ENCODE measurements at places on chromosomes 4 and X.

DNA sequence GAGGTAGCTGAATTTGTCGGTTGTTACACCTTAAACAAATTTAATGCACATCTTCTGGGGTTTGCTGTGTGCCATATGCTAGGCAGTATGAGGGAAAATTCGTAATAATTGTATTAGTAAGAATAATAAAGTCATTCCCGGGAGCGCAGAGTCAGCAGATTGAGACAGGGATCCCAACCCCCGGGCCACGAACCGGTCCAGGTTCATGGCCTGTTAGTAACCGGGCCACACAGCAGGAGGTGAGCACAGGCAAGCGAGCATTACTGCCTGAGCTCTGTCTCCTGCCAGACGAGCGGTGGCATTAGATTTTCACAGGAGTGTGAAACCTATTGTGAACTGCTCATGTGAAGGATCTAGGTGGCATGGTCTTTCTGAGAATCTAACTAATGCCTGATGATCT is 114.9 kb downstream of the PCDH7 start:
- H3K27ac ChIP-seq: no peak overlapping the region
- H3K4me1 ChIP-seq: no peaks in the 10 kb centered on the region
- no peak for DNase-seq
- no peak overlapping the region for H3K4me3 ChIP-seq
- no peaks in the 10 kb centered on the region for H3K36me3 ChIP-seq

DNA sequence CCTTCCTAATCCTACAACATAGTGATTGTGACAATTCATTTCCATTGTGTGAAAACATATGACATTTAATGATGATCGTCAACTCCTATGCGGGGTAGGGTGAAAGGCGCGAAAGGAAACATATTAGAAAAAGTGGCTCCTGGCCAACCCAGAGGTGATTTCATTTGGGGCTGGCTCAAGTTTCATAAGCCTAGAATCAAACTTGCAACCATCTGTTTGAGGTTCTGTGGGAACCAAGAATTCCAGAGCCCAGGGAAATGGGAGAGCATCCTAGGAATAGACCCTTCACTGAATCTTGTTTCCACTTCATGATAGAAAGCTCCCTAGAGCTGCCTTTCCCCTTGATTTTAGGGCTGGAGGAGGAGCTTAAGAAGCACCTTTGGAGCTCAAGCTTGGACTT is 101.3 kb upstream of the EGFL6 start:
- peaks cover 57% of the 10 kb centered on the region for H3K27me3 ChIP-seq
- H3K36me3 ChIP-seq: no peaks in the 10 kb centered on the region
- DNase-seq: no peak
- no peaks in the 10 kb centered on the region for H3K4me1 ChIP-seq
- H3K4me3 ChIP-seq: no peak overlapping the region
- H3K27ac ChIP-seq: no peak overlapping the region

DNA sequence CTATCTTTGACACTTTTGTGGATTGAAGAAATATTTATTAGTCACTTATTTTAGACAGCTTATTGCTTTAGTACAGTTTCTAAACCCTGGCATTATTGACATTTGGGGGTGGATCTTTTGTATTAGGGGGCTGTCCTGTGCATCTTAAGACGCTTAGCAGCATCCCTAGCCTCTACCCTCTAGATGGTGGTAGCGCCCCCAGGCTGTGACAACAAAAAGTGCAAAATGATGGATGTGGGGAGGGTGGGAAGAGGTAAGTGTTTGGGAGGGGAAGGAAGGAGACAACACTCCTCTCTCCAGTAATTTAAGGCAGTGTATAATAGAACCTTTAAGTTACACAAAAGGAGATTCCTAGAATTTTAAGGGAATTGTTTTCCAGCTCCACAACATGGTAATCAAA is 1210.6 kb downstream of the C4orf33 start:
- H3K36me3 ChIP-seq: no peaks in the 10 kb centered on the region
- no peak for DNase-seq
- no peak overlapping the region for H3K4me3 ChIP-seq
- no peak overlapping the region for H3K27ac ChIP-seq

DNA sequence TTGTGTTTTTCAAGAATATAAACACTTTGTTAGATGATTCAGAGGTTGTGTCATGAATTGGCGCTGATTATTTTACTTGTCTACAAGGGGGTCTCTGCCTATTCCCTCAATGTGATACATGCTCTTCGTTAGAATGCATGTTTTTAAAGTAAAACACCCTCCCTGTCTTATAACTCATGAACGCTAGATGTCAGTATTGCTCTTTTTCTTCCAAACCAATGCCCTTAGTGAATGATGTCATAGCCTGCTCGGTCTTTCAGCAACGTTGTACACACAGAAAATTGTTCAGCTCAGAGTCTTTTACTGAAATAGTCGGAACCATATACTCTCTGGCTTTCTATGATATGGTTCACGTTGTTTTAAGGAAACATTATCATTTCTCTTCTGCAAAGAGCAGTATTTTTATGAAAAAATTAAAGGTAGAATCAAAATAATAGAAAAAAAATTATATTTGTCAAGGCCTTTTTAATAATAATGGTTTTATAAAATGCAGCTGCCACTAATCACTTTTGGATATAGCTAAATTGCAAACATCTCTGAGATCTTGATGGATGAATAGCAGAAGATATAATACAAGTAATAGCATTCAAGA is 292.9 kb downstream of the TLL1 start:
- no peak for DNase-seq
- H3K27me3 ChIP-seq: no peaks in the 10 kb centered on the region
- H3K4me1 ChIP-seq: no peaks in the 10 kb centered on the region
- no peak overlapping the region for H3K27ac ChIP-seq

DNA sequence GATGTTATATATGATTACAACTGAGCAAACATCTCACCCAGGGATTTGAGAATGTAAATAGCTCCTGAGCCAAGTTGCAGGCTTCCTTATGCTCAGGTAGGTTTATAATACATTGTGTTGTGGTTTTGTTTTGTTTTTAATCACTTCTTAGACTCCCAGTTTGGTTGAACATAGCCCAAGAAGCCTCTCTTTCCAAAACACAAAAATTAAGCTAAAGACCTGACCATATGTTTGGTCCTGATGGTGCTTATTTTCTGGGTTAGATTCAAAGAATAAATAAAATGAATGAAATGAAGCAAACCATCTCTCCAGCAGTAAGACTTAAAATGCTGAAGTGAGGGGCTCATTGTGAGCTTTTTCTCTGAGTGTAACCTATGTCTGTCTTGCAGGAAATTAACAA is 93.5 kb downstream of the GRXCR1 start:
- H3K27me3 ChIP-seq: no peaks in the 10 kb centered on the region
- no peak for DNase-seq

- DNase-seq: no peak
- H3K27ac ChIP-seq: no peak overlapping the region
- H3K27me3 ChIP-seq: no peaks in the 10 kb centered on the region
- H3K4me1 ChIP-seq: no peaks in the 10 kb centered on the region
- H3K36me3 ChIP-seq: no peaks in the 10 kb centered on the region
These were observed 295.4 kb upstream of the FAM241A start for GRCh38 chr4:111849746-111850284.

- H3K4me1 ChIP-seq: no peaks in the 10 kb centered on the region
- H3K4me3 ChIP-seq: no peak overlapping the region
- no peaks in the 10 kb centered on the region for H3K36me3 ChIP-seq
- no peaks in the 10 kb centered on the region for H3K27me3 ChIP-seq
- no peak overlapping the region for H3K27ac ChIP-seq
These were observed 201.3 kb downstream of the RBM46 start for GRCh38 chr4:154982187-154983047.

GRCh38 chr4:183008492-183008891 is 90.6 kb upstream of the WWC2 start:
- no peaks in the 10 kb centered on the region for H3K36me3 ChIP-seq
- no peak overlapping the region for H3K27ac ChIP-seq
- H3K27me3 ChIP-seq: no peaks in the 10 kb centered on the region
- H3K4me3 ChIP-seq: no peak overlapping the region

Measured in breast epithelium (tissue), 4 donors.